ENCODE measurements at places on chromosomes 1 and 21.

DNA sequence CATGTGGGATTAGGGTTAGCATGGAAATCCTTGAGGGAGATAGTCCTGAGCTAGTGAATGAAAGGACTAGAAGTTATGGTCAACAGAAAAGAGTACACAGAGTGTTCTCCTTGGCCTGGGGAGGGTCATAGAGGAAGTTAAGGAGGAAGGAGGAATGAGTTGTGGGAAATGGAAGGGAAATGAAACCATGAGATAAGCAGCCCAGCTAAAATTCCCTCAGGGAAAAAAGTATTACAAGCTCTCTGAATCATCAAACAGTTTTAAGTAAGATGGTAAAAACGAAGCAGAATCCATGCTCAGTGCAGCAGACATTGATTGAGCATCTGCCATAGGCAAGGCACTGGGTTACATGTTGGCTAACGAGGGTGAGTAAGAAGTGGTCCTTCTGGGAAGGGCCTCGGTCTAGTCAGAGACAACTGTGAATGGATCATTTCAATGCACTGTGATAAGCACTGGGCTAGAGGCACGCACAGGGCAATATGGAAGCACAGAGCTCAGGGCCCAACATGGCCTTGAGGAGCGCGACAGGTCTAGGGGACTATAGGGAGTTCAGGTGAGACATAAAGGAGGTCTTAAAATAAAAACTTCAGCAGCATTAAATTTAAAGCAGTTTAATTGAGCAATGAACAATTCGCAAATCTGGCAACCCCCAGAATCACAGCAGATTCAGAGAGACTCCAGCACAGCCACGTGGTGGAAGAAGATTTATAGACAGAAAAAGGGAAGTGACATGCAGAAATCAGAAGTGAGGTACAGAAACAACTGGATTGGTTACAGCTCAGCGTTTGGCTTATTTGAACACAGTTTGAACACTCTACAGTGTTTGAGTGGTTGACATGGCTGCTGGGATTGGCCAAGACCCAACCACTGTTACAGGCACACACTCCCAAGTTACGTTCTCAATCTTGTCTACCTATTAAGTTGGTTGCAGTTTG lies 219.5 kb downstream of the HLX start:
- no peak for DNase-seq

DNA sequence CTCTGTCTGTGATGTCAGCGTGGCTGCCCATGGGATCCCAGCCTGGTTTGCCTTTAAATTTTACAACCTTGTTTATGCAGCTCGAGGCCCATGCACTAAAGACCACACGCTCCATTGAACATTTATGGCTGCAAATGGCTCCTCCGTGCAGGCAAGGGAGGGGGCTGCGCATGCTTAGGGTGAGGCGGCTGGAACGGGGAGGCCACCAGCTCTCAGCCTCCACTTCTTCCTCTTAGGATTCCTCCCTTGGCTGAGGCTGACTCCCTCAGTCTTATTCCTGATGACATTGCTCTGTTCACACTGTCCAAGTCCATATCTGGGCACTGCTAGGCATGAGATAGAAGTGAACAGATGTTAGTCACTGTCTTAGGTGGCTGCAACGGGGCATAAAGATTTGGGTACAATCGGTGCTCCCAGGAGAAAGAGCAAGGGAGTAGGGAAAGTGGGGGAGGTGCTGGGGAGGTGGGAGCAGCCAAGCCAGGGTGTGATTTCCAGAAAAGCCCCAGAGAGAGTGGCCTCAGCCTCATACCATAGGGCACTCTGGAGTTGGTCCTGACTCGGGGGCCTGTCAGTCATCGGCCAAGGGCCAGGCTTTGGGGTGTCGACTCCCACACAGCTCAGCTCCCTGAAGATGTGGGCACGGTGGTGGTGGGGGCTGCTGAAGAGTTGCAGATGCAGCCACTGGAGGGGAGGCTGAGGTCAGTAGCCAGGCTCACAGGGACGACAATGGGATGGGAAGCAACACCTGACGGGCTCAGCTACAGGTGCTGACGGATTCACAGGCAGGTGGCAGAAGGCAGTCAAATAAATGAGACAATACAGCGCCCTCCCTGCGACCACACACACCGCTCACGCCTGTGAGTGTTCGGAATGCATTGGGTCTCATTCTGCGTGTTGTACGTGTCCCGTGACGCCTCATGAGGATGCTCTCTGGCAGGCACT lies 37.3 kb upstream of the ACTL8 start:
- DNase-seq, result no peak

DNA sequence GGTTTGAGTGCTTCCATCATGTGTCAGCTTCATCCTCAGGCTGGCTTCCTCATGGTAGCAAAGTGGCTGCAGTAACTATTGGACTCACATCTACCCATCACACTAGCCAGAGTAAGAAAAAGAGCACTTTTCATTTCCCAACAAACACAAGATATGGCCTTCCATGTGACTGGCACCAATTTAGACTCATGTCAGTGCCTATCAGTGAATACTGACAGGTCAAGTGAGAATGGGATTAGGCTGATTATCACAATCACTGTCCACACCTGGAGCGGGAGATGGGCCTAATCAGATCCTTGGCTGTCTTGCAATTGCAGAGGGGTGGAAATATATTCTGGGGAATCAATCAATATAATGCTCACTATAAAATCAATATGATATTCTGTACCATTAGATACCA lies 2.9 kb upstream of the RABGAP1L start:
- no peak for DNase-seq

DNA sequence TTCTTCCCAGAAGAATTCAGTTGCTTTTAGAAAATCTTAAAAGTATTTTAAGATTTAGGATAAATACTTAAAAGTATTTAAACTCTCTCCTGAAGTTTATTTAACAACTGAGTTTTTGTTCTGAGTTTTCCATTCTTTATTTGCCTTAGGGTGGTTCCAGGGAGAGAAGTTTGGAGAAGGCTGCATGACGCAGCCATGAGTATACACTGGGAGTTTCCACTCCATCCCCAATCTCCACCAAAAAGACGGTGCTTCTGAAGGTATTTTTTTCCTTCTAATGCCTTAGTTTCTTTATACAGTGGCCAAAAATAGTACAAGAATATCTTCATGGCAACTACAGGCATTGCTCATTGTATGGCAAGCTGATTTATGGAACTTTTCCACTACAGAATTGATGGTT lies 122.7 kb downstream of the ST6GALNAC5 start:
- DNase-seq, result no peak

DNA sequence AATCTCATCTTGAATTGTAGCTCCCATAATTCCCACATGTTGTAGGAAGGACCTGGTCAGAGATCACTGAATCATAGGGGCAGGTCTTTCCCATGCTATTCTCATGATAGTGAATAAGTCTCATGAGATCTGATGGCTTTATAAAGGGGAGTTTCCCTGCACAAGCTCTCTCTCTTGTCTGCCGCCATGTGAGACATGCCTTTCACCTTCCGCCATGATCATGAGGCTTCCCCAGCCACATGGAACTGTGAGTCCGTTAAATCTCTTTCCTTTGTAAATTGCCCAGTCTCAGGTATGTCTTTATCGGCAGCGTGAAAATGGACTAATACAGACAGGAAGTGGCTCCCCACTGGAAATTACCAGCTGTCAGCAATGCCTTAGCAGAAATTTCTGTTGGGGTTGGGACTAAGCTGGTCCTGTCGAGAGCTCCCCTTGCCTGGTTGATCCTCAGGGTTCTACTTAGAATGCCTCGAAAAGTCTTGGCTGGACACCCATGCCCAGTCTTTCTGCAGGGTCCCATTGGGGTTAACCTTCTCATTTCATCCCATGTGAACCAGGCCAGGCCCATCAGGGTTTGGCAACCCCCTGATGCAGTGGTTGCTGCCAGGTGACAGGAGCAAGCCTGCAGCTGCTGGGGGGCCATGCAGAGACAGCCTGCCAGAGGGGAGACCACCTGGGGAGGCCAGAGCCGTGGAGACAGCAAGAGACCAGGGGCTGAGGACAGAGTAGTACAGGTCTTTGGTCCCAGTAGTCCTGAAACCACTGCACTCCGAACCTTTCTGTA lies 2.8 kb upstream of the ABCG1 start:
- no peak for DNase-seq

GRCh38 chr1:3522564-3523265 lies 68.2 kb downstream of the ARHGEF16 start:
- DNase-seq, result no peak

GRCh38 chr1:241717975-241718374 lies 65.9 kb downstream of the WDR64 start:
- no peak for DNase-seq

DNA sequence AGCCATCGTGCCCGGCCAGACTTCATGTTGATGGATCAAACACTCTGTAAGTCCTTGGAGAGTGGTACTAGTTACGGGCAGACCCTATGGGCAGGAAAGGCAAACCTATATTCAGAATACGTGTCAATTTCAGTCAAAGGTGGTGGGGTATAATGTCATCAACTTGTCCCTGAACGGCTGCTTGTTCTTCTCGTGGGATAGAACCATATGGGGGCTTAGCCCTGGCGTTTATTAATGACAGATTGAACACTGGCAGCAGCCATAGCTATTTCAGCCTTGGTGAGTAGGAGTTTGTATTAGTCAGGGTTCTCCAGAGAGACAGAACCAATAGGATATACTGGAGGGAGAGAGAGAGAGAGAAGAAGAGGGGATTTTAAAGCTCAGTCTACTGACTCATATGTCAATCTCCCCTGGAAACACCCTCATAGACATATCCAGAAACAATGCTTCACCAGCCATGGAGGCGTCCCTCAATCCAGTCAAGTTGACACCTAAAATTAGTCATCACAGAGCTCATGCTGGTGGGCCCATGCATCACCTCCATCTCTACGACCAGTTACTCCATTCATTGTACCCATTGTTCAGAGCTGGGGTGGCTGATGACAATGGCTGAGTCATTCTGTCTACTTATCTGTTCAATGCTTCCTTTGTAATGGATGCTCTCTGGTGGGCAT lies 16.1 kb upstream of the AQP10 start:
- DNase-seq, result no peak

- DNase-seq, result no peak
These were observed 534 bp downstream of the DNAJC28 start for GRCh38 chr21:33490991-33491372.

DNA sequence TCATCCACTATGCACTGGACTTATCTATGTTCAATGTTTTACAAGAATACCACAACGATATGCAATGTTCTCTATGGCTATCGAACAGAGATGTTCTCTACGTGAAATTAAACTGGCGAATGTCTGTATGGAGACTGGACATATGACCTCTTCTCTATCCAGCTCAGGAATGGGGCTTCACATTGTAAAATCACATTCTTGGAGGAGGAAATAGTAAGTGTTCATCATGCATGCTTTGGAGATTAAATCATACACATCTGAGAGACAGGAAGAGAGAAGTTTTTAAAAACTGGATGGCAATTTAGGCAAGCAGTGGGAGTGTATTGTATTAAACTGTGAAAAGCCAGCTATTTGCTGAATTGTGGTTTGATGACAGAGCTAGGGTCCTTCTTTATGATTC lies 47.9 kb upstream of the RGL1 start:
- peak; percentile 35 for DNase-seq

- DNase-seq, result no peak
These were observed 12.6 kb upstream of the IPO9 start for GRCh38 chr1:201816309-201816854.

DNA sequence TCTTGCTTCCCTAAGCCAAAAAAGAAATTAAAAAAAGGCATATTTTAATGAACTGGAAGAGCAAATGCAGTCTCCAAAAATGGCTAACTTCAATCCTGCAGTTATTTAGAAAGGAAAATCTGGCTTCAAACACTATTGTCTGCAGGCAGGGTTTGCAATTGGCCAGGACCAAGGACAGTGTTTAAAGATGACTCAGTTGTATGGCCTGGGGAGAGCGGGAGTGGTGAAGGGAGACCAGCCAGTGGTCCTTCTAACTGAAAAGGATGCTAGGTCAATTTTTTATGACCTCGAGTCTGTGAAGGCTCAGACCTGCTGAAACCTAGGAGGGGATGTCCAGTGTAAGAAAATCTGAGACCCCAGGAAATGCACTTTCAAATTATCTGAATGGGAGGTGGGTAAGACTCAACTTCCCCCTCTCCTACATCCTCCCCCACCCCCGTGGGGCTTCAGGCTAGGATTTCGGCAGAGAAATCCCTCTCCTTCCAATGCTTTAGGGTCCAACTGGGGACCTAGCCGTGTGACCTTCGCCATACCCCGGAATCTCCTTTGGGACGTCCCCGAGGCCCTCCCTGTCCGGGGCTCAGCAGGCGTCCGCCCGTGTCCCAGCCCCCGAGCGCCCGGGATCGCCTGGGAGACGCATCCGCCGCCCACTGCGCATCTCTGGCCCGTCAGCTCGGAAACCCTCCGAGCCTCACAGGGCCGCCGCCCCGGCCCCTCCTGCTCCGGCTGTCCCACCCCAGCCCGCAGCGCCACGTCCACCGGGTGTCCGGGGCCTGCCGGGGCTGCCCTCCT lies 602 bp upstream of the RIMKLA start:
- DNase-seq, result no peak

- no peak for DNase-seq
These were observed 48.0 kb upstream of the B3GALNT2 start for GRCh38 chr1:235552146-235552716.

GRCh38 chr21:18204931-18205330 lies 39.7 kb upstream of the CHODL start:
- no peak for DNase-seq

DNA sequence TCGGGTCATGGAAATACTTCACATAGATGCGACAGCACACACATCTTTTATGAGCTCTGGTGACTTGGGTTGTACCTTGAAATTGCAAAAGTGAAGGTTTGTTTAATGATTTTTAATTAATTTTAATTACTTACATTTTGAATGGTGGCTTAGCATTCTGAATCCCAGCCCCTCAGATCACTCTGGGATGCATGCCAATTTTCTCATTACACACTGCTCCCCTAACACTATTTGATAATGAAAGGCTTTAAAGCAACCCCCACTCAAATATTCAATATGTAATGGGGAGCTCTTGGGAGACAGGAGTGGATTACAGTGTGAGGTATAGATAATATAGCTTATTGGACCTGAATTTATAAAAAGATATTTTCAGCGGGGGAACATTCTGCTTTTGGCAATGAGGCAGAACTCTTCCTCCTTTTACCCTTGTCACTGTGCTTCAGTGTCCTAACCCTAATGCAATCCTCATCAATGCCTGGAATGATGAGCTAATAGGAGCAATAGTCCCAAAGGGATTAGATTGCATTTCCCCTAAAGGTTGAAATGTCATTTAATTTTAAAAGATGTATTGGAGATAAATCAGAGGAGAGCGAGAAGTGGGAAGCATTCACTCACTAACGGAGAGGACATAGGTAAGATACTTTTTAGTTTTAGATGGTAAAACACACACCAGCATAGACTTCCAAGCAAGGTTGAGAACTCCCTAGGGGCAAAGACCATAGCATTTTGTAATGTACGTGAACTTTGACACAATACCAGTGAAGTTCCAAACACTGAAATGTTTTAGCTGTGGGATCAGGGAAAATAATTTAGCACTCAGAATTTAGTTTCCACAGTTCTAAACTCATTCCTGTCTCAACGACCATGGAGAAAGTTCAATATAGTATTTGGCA lies 384.1 kb upstream of the PLXNA2 start:
- no peak for DNase-seq

DNA sequence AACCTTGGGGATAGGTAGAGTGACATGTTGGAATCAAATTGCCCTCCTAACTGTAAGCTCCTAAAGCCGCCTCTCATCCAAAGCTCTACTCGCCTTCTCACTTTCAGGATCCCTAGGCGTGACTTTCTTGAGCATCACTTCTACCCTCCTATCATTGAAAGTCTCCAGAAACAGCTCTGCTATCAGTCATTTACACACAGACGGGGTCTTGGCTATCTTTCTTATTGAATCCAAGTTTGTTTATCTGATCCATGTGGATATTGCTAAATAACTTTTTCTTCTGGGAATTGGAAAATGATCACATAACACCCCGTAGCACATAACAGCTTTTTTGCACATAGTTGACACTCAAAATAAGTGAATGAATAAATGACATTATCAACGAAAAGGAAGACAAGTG lies 216.4 kb upstream of the KIAA0040 start:
- no peak for DNase-seq

Measured in amniotic stem cell (primary cell).